ENCODE measurements at places on chromosomes 1 and 21. TPM values are rescaled to one million over a fixed set of nuclear protein-coding genes. Genes with fewer than 3 reads are reported as not detected.
A peak's percentile ranks its signal among the peaks of the same experiment; 100 is the strongest.

Gene CGN
- 2.0 TPM for total RNA-seq

Gene PUM1
- total RNA-seq: 188 TPM

Gene CYB561D1
- total RNA-seq: 23.9 TPM

Gene CAMK2N1
- total RNA-seq: 120 TPM

Gene AGMAT
- total RNA-seq: 0.22 TPM

Gene KLHDC7A
- total RNA-seq: not detected

Gene RPE65
- total RNA-seq: not detected

Gene PLPP3
- total RNA-seq: 11.7 TPM

Gene POMGNT1
- total RNA-seq: 70.2 TPM

Gene IGSF9
- total RNA-seq: 23.4 TPM

Gene PCP4
- 1.9 TPM for total RNA-seq

DNA sequence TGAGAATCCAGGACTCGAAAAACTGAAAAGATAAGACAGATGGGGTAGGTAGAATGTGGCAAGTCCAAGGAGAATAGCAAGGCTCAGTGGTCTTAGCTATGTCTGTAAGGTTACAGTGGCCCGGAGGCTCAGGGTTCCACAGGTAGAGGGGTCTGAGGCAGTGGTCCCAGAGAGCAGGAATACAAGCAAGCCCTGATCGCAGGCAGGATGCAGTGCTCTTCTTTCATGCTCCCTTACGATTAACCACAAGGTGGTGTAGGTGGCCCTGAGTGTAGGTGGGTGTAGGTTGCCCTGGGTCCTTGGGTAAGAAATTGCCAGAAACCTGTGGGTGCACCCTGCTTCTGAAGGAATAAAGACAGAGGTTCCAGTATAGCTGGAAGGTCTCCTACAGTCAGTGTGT lies 99.1 kb upstream of the RAB3GAP2 start:
- H3K4me1 ChIP-seq: peaks cover 33% of the 10 kb centered on the region
- peaks cover 6% of the 10 kb centered on the region for H3K27me3 ChIP-seq
- H3K4me3 ChIP-seq: no peak overlapping the region
- peaks cover 4% of the 10 kb centered on the region for H3K36me3 ChIP-seq
- no peak overlapping the region for H3K27ac ChIP-seq
- DNase-seq: no peak

GRCh38 chr1:228798035-228798434 lies 62.8 kb downstream of the RHOU start:
- H3K4me3 ChIP-seq: no peak overlapping the region
- H3K27ac ChIP-seq: no peak overlapping the region
- peaks cover 6% of the 10 kb centered on the region for H3K4me1 ChIP-seq

GRCh38 chr1:182206626-182207239 lies 145.2 kb upstream of the ZNF648 start:
- peaks cover 9% of the 10 kb centered on the region for H3K4me1 ChIP-seq
- H3K4me3 ChIP-seq: no peak overlapping the region
- no peak for DNase-seq
- H3K36me3 ChIP-seq: no peaks in the 10 kb centered on the region

DNA sequence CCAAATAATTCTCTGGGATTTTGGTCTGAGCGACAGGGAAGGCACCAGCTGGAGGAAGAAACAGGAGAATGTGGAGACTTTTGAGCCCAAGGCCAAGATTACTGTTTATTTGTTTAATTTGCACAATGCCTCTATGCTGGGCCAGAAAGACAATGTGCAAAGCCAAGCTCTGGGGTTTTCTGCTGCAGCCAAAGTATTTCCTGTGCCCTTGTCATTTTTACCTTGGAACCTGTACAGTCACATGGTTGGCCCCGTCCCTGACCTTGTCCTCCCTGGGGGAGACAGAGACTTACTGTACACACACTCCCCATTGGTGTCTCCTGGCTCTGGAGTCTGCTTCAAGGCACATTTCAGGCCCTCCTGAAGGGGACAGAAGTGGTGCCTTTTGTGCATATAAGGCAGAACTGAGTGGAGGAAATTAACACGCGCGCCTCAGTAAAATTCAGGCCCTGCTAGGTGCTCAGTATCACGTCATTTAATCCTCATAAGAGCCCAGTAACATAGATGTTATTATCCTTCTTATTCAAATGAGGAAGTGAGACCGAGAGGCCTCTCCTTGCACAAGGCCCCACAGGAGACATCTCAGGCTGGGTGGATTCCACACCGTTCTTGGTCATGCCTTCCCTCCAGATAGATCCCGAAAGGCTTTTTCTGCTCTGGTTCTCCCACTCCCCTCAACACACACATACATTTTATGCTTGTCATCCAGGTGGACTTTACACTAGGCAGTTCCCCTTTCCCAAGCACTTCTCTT lies 21.1 kb downstream of the C1orf115 start:
- H3K36me3 ChIP-seq: peaks cover 5% of the 10 kb centered on the region
- H3K27ac ChIP-seq: no peak overlapping the region
- no peak for DNase-seq
- H3K27me3 ChIP-seq: no peaks in the 10 kb centered on the region
- H3K4me3 ChIP-seq: no peak overlapping the region

DNA sequence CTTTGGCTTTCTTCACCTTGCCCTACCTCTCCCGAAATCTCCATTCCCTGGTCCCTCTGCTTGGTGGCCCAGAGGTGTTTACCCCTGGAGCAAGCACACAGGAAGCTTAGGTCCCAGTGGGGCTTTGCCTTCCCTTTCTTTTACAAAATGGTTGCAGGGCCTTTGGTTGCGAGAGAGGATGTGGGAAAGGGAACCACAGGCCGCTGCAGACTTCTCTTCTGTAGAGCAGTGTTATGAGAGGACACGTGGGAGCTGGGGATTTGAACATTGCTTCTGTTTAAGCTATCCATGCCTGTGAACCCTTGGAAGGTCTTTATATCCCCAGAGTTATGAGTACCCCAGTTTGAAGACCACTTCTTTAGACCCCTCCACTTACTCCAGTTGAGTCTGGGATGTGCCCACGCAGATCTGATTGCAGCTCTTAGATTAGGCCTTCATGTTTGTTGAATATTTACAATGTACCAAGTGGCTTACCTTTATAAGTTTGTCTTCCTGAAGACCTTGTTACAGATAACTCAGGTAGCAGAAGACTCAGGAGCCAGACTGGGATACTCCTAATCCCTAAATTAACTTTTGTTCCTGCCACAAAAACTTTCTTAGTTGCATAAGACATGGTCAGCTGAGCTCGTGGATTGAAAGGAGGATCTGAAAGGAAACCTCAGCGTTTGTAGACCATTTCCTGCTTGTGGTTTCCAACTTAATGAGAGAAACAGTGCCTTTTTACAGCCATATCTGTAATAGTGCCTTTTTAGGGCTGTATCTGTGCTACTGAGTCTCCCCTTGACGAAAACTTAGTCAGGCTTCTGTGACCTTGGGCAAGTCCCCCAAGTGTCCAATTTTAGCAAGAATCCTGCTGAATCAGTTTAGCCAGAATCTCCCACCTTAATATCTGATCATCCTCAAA lies 21.9 kb upstream of the IVNS1ABP start:
- no peaks in the 10 kb centered on the region for H3K27me3 ChIP-seq
- no peak overlapping the region for H3K4me3 ChIP-seq
- H3K36me3 ChIP-seq: no peaks in the 10 kb centered on the region
- no peak for DNase-seq
- H3K4me1 ChIP-seq: no peaks in the 10 kb centered on the region

- H3K4me1 ChIP-seq: no peaks in the 10 kb centered on the region
- H3K36me3 ChIP-seq: no peaks in the 10 kb centered on the region
- H3K27me3 ChIP-seq: no peaks in the 10 kb centered on the region
- H3K4me3 ChIP-seq: no peak overlapping the region
- DNase-seq: no peak
Measured at GRCh38 chr1:157081707-157082106, 17.9 kb downstream of the ETV3L start.

DNA sequence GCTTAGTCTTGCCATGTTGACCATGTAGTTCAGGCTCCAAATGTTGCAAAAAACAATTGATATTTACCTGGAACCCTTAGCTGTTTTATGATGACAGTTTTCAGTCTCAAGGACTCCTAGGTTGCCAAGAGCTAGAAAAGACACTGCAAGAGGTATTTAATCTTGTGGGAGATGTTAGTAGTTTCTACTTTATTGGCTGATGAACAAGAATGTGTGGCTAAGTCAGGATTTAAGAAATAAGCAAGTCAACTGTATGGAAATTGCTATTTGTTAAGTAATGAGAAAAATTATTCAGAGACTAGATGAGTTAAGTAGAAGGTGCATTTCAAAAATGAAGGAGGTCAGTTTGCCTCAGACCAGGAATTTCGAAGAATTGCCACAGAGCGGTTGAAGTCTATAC lies 639.7 kb upstream of the USP24 start:
- no peaks in the 10 kb centered on the region for H3K4me1 ChIP-seq
- no peaks in the 10 kb centered on the region for H3K27me3 ChIP-seq
- H3K4me3 ChIP-seq: no peak overlapping the region
- H3K36me3 ChIP-seq: no peaks in the 10 kb centered on the region

DNA sequence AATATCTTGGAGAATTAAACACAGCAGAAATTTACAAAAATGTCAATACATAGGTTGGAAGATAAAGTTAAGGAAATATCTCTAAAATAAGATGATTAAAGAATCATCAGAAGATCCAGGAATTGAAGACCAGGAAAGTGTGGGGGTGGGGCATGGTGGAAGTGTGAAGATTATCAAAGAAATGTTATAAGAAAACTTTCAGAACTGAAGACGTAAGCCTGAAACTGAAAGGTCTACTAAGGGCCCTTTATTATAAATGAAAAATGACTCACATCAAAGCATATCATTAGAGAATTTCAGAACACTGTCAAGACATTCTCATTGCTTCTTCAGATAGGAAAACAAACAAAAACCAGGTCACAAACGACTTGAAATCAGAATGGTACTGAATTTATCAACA lies 92.4 kb upstream of the DPT start:
- no peaks in the 10 kb centered on the region for H3K4me1 ChIP-seq
- H3K36me3 ChIP-seq: no peaks in the 10 kb centered on the region
- no peak overlapping the region for H3K27ac ChIP-seq
- DNase-seq: no peak
- no peak overlapping the region for H3K4me3 ChIP-seq
- peaks cover 2% of the 10 kb centered on the region for H3K27me3 ChIP-seq

DNA sequence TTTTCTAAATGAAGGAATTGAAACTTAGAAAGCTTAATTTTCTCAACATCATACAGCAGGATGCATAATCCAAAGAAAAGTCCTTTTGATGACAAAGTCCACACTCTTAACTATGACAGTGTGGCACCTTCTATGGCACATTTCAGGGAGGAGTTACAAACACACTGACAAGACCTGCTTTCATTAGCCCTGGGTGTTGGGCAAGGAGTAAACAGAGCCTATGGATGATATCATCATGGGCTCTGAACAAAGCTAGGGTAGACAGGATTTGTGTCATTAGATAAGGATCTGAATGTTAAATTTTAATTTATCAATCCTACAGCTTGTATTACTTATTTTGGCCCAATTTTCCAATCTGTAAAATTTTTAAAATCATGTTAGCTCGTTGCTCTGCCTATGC lies 62.6 kb upstream of the DENND1B start:
- no peaks in the 10 kb centered on the region for H3K36me3 ChIP-seq
- no peaks in the 10 kb centered on the region for H3K4me1 ChIP-seq

DNA sequence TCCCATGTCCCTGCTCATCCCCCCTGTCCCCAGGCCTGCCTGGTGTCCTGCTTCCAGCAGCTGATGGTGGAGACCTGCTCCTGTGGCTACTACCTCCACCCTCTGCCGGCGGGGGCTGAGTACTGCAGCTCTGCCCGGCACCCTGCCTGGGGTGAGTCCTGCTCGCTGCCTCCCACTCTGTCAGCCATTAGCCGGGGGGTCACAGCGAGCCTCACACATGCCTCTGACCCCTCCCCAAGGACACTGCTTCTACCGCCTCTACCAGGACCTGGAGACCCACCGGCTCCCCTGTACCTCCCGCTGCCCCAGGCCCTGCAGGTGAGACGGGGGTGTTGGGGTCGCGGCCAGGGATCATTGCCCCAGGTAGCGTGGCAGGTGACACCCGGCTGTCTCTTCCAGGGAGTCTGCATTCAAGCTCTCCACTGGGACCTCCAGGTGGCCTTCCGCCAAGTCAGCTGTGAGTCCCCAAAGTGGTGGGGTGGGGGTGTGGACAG lies 10.0 kb downstream of the SCNN1D start:
- H3K27me3 ChIP-seq: peaks cover 16% of the 10 kb centered on the region
- H3K36me3 ChIP-seq: no peaks in the 10 kb centered on the region
- peak overlapping the region; percentile 72 for H3K27ac ChIP-seq
- no peak overlapping the region for H3K4me3 ChIP-seq
- peak; percentile 91 for DNase-seq

GRCh38 chr1:109996476-109996875 lies 11.9 kb downstream of the AHCYL1 start:
- peaks cover 2% of the 10 kb centered on the region for H3K27me3 ChIP-seq
- no peaks in the 10 kb centered on the region for H3K36me3 ChIP-seq
- peaks cover 3% of the 10 kb centered on the region for H3K4me1 ChIP-seq
- no peak for DNase-seq
- H3K4me3 ChIP-seq: no peak overlapping the region
- no peak overlapping the region for H3K27ac ChIP-seq

DNA sequence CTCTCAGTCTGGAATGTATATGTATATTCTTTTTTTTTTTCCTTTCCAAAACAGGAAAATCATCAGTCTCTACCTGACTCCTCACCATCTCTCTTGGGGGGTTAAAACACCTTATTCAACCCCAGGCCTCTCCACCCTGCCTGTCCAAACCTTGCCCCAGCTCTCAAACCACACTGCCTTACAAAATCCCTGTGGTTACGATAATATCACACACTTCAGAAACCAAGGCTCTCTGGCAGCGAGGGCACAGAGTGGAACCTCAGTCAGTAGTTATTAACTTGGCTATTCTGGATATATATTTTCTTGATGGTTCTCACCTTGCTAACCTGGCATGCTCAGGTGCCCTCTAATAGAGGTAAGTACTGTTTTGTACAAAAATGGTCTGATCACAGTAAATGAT lies 24.7 kb downstream of the KIAA0040 start:
- no peak overlapping the region for H3K4me3 ChIP-seq
- DNase-seq: no peak
- no peak overlapping the region for H3K27ac ChIP-seq

- H3K36me3 ChIP-seq: peaks cover 21% of the 10 kb centered on the region
- no peak overlapping the region for H3K4me3 ChIP-seq
- peaks cover 9% of the 10 kb centered on the region for H3K4me1 ChIP-seq
- no peak overlapping the region for H3K27ac ChIP-seq
- no peak for DNase-seq
- H3K27me3 ChIP-seq: peaks cover 10% of the 10 kb centered on the region
Measured at GRCh38 chr21:45593162-45594022, 50.1 kb upstream of the PCBP3 start.

DNA sequence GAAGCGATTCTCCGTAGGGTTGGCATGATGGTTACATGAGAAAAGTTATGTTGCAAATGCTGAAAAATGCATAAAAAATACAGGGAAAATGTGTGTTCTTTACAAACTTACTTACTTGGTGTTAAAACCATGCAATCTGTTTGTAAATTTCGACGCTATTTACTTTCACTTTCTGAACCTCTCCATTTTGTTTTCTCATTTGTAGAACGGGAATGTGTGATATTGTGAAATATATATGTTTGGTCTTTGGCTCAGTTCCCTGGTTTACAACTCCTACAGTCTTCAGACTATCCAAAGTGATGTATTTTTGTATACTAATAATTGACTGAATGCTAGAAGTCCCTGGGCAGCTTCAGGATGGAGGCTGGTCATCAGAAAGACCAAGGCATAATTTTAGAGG lies 982.3 kb downstream of the ADGRL2 start:
- peaks cover 1% of the 10 kb centered on the region for H3K27me3 ChIP-seq
- H3K4me1 ChIP-seq: peaks cover 2% of the 10 kb centered on the region
- H3K27ac ChIP-seq: no peak overlapping the region

- no peak overlapping the region for H3K4me3 ChIP-seq
- peaks cover 17% of the 10 kb centered on the region for H3K4me1 ChIP-seq
- H3K27ac ChIP-seq: no peak overlapping the region
- H3K36me3 ChIP-seq: peaks cover 6% of the 10 kb centered on the region
- H3K27me3 ChIP-seq: peaks cover 3% of the 10 kb centered on the region
Measured at GRCh38 chr1:151314137-151314875, 12.9 kb downstream of the PI4KB start.

Measured in glutamatergic neuron (in vitro differentiated cells).